ENCODE measurements at places on chromosomes 3 and 15.
A peak's percentile ranks its signal among the peaks of the same experiment; 100 is the strongest.

DNA sequence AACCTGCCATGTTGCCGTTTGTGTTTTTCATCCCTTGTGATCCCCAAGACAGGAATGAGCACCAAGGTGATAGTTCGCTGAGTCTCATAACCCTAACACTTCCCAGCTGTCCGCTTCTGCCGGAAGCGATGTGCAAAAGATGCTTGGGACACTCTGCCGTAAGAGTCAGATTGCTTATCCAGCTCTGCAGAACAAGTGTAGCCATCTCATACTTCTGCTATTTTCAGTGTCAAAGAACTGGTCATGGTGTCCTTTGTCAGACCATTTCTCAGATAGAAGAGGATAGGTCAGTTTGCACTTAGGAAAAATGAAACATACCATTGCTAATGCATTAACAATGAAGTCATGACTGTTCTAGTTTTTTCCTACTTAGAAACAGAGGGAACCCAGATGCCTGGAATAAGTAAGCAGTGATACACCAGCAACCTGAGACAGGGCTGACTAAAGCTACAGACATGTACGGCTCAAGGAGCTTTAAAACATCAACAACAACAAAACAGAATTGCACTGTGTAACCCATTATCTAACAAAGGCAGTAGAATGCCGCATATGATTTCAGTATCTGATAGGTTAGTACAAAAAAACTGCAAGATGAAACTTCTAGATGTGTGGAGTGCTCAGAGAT lies 134.0 kb upstream of the IL12A start:
- no peak for DNase-seq

GRCh38 chr3:150357140-150357539 lies 51.0 kb upstream of the TSC22D2 start:
- no peak for DNase-seq

DNA sequence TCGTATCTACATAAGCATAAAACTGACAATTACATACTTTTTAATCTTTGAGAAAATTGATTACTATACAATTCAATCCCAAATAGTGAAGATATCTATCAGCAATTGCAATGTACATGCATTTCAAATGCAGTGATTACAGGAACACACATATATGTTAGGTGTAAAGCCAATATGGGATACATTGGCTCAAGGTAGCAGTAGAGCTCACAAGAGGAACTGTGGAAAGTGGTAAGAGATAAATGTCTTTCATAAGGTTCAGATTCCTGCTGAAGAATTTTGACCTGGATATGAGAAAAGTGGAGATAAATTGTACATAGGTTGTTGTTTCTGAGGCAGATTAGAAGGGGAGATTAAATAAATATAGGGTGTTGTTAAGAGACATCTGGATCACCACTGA lies 1280.5 kb downstream of the OTOL1 start:
- no peak for DNase-seq

GRCh38 chr3:159586571-159587202 lies 401.9 kb upstream of the IL12A start:
- peak; percentile 38 for DNase-seq

- no peak for DNase-seq
These were observed 19.2 kb downstream of the PLD1 start for GRCh38 chr3:171790898-171791691.

GRCh38 chr3:183824761-183825455 lies 469 bp downstream of the MAP6D1 start:
- no peak for DNase-seq

DNA sequence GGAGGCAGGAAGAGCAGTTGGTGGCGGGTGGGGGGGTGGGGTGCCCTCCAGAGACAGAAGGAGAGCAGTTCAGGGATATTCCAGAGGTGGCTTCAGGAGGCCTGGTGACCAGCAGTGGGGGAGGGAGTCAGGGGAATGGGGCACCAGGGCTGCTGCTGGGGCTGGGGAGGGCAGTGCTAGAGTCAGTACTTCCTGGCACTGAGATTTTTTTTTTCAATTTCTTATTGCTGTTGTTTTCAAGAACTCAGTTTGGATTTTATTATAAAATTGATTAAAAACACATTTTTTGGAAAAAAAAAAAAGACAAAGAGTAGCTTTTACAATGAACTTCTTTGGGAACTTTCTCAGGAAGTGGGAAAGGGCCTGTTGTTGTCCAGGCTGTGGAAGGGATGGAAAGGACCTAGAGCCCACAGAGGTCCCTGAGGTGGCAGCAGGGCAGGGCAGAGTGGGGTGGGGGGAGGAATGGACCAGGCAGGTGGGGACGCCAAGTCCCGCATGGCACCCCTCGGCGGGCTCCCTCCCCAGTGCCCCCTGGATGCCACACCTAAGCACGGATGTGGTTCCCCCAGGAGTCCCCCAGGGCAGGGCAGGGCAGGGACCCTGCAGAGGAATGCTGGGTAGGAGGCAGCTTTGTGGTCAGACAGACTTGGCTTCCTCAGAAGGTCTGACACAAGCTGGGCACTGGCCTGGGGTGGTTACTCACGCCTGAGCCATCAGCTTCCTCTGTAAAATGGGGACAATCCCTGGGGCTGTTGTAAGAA lies 8.5 kb upstream of the ANPEP start:
- DNase-seq, result no peak

DNA sequence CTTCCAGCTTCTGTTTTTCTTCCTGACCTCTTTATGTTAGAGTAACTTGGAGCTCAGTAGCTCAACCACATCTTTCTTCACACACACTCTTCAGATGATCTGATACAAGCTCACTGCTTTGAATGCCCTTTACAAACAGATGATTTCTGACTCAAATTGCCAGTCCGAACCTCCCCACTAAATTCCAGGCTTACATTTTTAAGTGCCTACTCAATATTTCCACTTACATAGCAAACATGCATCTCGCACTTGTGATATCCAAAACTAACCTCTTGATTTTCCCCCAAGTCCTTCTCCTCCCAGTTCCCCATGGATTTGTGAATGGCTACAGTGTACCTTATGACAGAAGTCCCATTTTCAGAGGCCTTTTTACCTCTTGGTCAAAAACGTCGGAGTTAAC lies 139.1 kb downstream of the GBE1 start:
- no peak for DNase-seq

GRCh38 chr15:62118520-62119226 lies 46.4 kb downstream of the C2CD4B start:
- DNase-seq, result no peak

GRCh38 chr3:190568036-190568435 lies 54.2 kb downstream of the IL1RAP start:
- no peak for DNase-seq

GRCh38 chr3:37456781-37457180 lies 282.4 kb upstream of the LRRFIP2 start:
- DNase-seq, result no peak

DNA sequence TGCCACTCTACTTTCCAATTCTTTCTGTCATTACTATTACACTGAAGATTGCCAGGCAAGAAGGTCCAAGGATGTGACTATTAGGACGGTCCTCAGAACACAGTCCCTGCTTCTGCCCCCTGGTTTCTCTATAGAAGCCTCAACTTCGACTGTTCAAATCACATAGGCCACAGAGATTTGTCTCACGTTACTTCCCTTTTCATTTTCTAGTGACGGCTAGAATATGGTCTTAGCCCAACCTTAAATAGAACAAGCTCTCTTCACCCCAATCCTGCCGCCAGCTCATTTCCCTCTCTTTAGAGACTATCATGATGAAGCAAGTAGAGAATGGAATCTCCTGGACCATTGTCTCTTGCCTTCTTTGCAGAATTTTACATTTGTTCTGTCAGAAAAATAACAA lies 84.9 kb downstream of the TIGIT start:
- no peak for DNase-seq

- no peak for DNase-seq
These were observed 113.2 kb upstream of the ALDH1A3 start for GRCh38 chr15:100766243-100767000.

- DNase-seq, result no peak
These were observed 216.1 kb upstream of the ROPN1 start for GRCh38 chr3:124207873-124208485.

DNA sequence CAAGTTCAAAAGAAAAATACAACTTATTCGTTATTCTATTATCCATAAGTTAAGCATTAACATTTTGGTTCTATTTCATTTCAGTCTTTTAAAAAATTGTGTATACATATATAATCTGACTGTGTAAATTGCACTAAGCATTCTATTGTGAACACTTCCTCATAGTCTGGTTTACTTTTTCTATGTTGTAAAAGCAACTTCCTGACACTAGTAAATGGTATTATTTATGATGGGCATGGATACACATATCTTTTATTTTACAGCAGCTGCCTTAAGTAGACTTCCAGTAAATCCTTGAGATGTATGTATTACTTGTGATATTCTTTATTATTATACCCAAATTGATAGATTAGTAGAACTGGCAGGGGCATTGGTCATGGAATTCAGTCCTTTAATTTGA lies 58.2 kb downstream of the FNDC3B start:
- DNase-seq, result no peak

GRCh38 chr15:95868970-95869369 lies 461.5 kb upstream of the NR2F2 start:
- DNase-seq, result no peak

GRCh38 chr15:35293353-35294130 lies 208.4 kb upstream of the NANOGP8 start:
- peak; percentile 9 for DNase-seq

DNA sequence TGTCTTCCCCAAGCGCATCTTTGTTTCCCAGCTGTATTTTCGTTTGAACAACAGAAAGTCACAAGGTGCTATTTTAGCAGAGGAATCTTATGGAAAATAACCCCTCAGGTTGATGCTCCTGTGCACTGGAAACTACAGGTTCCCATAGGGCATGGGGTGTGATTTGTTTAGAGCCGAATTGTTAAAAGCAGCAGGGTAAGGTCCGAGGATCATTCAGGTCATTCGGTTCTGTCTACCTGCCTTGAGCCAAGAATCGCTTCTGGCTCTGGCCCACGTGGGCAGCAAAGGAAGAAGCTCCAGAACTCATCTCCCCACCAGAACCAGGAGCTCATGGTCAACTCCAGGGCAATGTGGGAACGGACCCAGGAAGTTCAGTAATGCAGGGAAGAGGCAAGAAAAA lies 116.7 kb upstream of the TPM1 start:
- DNase-seq, result no peak

- DNase-seq, result no peak
These were observed 117.3 kb upstream of the FAM3D start for GRCh38 chr3:58783845-58784244.

DNA sequence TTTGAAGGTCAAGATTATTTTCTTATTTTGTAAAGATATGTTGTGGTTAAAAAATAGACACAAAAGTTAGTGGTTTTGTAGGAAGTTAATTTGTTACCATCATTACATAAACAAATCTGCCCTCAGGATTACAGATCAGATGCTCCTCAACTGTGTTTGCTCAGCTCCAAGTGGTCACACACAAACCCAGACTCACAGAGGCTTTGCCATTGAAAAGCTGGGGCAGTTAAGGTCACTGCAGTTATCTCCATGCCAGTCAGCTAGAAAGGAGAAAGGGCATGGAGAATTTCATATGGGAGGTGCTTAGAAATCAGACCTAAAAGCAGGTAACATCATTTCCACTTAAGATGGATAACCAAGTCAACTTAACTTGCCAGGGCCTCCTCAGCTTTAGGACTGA lies 825.7 kb upstream of the GBE1 start:
- DNase-seq, result no peak

- DNase-seq, result no peak
These were observed 149.3 kb upstream of the SLC2A2 start for GRCh38 chr3:171175741-171176234.

GRCh38 chr3:50609071-50609762 lies 2.4 kb downstream of the CISH start:
- no peak for DNase-seq

GRCh38 chr3:69422751-69423150 lies 36.9 kb upstream of the FRMD4B start:
- DNase-seq, result no peak

DNA sequence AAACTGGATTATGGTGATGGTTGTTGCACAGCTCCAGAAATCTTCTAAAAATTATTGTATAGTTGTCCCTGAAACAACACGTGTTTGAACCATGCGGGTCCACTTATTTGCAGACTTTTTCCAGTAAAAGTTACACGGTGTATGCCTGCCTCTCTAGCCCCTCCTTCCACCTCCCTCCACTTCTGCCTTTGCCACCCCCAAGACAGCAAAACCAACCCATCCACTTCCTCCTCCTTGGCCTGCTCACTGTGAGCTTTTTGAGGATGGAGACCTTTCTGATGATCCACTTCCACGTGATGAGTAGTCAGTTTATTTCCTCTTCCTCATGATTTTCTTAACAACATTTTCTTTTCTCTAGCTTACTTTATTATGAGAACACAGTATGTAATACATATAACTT lies 5.4 kb downstream of the CYFIP1 start:
- no peak for DNase-seq

DNA sequence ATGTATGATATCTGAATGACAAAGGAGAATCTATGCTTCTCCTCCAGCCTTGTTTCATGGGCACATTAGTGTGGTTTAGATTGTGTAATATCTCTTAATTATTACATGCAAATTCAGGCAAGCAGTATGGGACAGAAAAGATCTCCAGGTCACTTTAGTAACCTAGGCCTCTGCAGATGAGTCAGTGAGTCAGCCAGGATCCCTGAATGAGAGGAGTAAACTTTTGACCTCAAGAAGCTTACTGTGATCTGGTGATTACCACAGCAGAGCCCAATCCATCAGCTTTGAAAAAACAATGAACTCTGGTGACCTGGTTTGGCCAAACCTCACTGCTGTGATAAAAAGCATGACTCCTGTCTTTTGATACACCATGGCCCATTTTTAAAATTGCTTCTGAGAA lies 107.8 kb downstream of the LRRN1 start:
- no peak for DNase-seq

- no peak for DNase-seq
These were observed 583.9 kb downstream of the MCTP2 start for GRCh38 chr15:94815110-94815731.

- DNase-seq, result no peak
These were observed 227.2 kb downstream of the CNTN3 start for GRCh38 chr3:74387111-74387735.

DNA sequence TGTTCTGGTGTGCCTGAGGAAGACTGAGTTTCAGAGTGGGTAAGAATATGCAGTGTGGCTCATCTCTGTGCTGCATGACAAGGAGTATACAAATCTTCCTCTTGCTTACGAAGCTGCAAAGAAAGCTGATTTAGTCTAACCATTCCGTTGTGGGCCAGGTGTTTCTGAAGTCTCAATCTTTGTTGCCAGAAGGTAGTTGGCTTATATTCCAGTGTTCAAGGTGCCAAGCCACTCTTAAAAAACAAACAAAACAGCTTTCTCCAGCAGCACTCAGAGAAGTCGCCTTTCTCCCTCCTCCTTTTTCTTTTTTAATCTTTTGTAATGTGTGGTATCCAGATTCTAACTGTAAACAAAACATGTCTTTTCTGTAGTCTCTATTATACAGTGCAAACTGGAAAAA lies 872.4 kb downstream of the NAALADL2 start:
- no peak for DNase-seq

DNA sequence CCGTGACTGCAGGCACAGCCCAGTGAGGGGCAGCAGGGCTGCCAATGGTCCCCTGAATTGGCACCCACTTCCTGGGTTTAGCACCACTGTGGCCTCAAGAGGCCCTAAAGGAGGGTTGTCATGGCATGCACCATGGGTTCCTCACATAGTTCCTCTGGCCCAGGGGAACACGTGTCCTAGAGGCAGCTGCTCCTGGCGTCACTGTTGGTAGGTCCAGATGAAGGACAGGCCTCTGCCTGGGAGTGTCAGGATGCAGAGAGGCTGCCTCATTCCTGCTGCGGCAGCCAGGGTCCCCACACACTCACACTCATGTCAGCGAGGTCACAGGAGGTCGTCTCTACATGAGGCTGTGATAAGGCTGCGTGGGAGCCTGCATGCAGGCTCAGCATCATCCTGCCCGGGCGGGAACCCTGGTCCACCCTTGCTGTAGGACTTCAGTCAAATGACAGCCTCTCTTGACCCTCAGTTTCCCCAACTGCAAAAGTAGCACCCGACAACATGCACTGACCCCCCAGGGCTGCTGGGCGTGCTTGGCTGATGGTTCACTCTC lies 26.1 kb upstream of the SFMBT1 start:
- no peak for DNase-seq
